ENCODE measurements at places on chromosomes 11 and 22. TPM values are rescaled to one million over a fixed set of nuclear protein-coding genes. Genes with fewer than 3 reads are reported as not detected.

The SLC15A3 gene
- not detected for total RNA-seq

The TTC17 gene
- 30.3 TPM for total RNA-seq

The GRAMD1B gene
- total RNA-seq: 45.0 TPM

The FXYD6 gene
- total RNA-seq: 0.21 TPM

The PIK3IP1 gene
- total RNA-seq: 1.5 TPM

The SLC22A25 gene
- total RNA-seq: not detected

The OSM gene
- total RNA-seq: not detected

The SEZ6L gene
- not detected for total RNA-seq

The PNPLA5 gene
- not detected for total RNA-seq

The IGSF22 gene
- total RNA-seq: not detected

The MED17 gene
- total RNA-seq: 22.5 TPM

The YAP1 gene
- 48.8 TPM for total RNA-seq

The ESAM gene
- total RNA-seq: 9.1 TPM

The POTEH gene
- not detected for total RNA-seq

The RELA gene
- total RNA-seq: 78.1 TPM

The PANX3 gene
- total RNA-seq: not detected

Measured in A549 treated with CORT108297 at 1 μM for 4 hours (cell line).